HFFc6 (cell line): ENCODE measurements at places on chromosomes 7 and 10. TPM values are rescaled to one million over a fixed set of nuclear protein-coding genes. Genes with fewer than 3 reads are reported as not detected.

TMEM270 gene
- not detected in 3 replicates for total RNA-seq

GRCh38 chr7:78576236-78576635 lies 777.7 kb downstream of the PHTF2 start:
- peaks cover 9% of the 10 kb centered on the region for H3K4me1 ChIP-seq
- no peaks in the 10 kb centered on the region; the same call in 1 of the 2 replicates for H3K27me3 ChIP-seq
- peak overlapping the region; percentile 53 for H3K27ac ChIP-seq
- no peak overlapping the region for H3K4me3 ChIP-seq

GRCh38 chr7:45901566-45901965 lies 13.3 kb downstream of the IGFBP1 start:
- peaks cover 24% of the 10 kb centered on the region for H3K4me1 ChIP-seq
- H3K36me3 ChIP-seq = no peaks in the 10 kb centered on the region
- H3K4me3 ChIP-seq = no peak overlapping the region
- H3K27ac ChIP-seq = no peak overlapping the region
- DNase-seq = no peak

NODAL gene
- total RNA-seq = not detected in 3 replicates

TBX20 gene
- total RNA-seq = not detected in 3 replicates

GRCh38 chr10:88958721-88959120 lies 6.1 kb upstream of the ACTA2 start:
- DNase-seq = peak; percentile 45
- H3K27me3 ChIP-seq = no peaks in the 10 kb centered on the region
- peak overlapping the region; percentile 78 for H3K27ac ChIP-seq

COL1A2 gene
- total RNA-seq = 3,967 to 5,921 TPM (median 4,771 TPM) in 3 replicates

- H3K4me3 ChIP-seq = no peak overlapping the region
- H3K27me3 ChIP-seq = peaks cover 27% of the 10 kb centered on the region
- H3K4me1 ChIP-seq = no peaks in the 10 kb centered on the region
- H3K27ac ChIP-seq = no peak overlapping the region
- DNase-seq = no peak
Observed at GRCh38 chr7:131848033-131848432, 291.6 kb upstream of the PODXL start.

- no peak for DNase-seq
- peaks cover 2% of the 10 kb centered on the region; the same call in 1 of the 2 replicates for H3K27me3 ChIP-seq
- H3K36me3 ChIP-seq = no peaks in the 10 kb centered on the region; the same call in 1 of the 2 replicates
- H3K4me3 ChIP-seq = no peak overlapping the region
- peaks cover 10% of the 10 kb centered on the region for H3K4me1 ChIP-seq
Observed at GRCh38 chr10:58897236-58897635, 279.2 kb upstream of the PHYHIPL start.

GRCh38 chr10:18723801-18724200 lies 64.6 kb downstream of the ARL5B start:
- H3K4me1 ChIP-seq = no peaks in the 10 kb centered on the region
- no peak overlapping the region for H3K27ac ChIP-seq
- peaks cover 2% of the 10 kb centered on the region for H3K27me3 ChIP-seq
- no peak overlapping the region for H3K4me3 ChIP-seq
- no peak for DNase-seq
- H3K36me3 ChIP-seq = no peaks in the 10 kb centered on the region

TSPAN15 gene
- total RNA-seq = 1.8 to 3.7 TPM (median 3.2 TPM) in 3 replicates

GRM8 gene
- not detected in 3 replicates for total RNA-seq

- no peak overlapping the region for H3K4me3 ChIP-seq
- H3K4me1 ChIP-seq = peaks cover 11% of the 10 kb centered on the region
- 0 out of 2 replicates have a peak, but pooled peaks cover 6% of the 10 kb centered on the region for H3K36me3 ChIP-seq
- peak; percentile 47 for DNase-seq
- no peak overlapping the region for H3K27ac ChIP-seq
Observed at GRCh38 chr7:108497082-108497725, 28.7 kb downstream of the PNPLA8 start.

DNA sequence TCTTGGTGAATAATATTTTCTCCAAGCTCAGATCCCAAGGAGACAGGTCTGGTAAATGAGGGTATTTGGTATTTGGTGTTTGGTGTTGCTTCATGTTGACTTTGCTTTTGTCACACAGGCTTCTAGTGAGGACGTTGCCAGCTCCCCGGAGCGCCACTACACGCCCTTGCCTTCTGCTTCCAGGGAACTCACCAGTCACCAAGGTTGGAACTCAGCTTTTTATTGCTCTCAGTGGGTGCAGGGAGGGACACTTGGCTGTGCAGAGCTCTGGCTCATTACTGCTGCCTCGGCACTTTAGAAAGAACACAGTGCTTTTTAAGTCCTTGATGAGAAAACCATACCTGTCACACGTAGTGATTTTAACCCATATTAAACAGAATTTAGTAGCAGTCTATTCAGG lies 892.9 kb downstream of the LRMDA start:
- DNase-seq = no peak
- peaks cover 18% of the 10 kb centered on the region for H3K4me1 ChIP-seq
- H3K4me3 ChIP-seq = no peak overlapping the region
- H3K27me3 ChIP-seq = no peaks in the 10 kb centered on the region
- H3K36me3 ChIP-seq = no peaks in the 10 kb centered on the region; the same call in 1 of the 2 replicates
- no peak overlapping the region for H3K27ac ChIP-seq

ANLN gene
- total RNA-seq = 102 and 229 TPM in 2 replicates

DNA sequence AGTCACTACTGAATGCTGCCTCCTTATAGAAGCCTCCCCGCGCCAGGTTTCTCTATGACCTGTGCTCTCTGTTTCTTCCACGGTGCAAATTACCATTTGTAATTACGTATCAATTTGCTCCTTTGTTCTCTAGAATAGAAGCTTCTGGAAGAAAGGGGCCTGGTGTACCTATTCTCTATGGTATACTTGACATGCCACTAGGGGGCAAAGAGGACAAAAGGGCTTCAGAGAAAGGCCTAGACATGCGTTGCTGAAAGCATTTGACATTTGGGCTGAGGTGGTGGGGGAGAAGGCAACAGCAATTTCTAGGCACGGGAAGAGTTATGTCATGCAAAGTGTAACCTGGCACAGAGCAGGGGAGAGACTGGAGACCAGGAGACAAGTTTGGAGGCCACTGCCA lies 148.7 kb downstream of the WDR11 start:
- H3K4me3 ChIP-seq = no peak overlapping the region
- no peak for DNase-seq
- H3K27me3 ChIP-seq = peaks cover 1% of the 10 kb centered on the region
- no peaks in the 10 kb centered on the region for H3K4me1 ChIP-seq

CNTNAP2 gene
- total RNA-seq = 0.13 TPM in 1 of 3 replicates, not detected in the others
